ENCODE measurements at places on chromosomes 1 and 21.

DNA sequence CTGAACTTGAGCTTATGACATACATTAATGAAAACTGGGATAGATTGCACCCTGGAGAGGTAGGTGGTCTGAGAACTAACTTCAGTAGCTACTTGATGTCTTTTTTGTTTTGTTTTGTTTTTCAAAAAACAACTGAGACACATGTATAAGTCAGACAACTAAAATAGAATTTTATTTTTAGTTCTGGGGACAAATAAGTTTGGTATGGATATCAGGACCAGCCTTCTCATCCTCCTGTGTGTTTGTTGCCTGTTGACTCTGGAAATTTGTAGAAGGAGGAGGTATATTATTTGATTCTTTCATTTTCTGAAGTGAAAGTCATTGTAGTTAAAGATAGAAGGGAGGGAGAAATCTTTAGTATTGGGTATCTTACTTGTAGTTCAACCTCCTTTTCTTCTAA, 41.5 kb downstream of the MTF2 start:
- no peak for DNase-seq

- peak; percentile 24 for DNase-seq
Observed at GRCh38 chr1:154353460-154353904, 28.2 kb downstream of the ATP8B2 start.

- no peak for DNase-seq
Observed at GRCh38 chr1:81542196-81542595, 258.5 kb upstream of the ADGRL2 start.

DNA sequence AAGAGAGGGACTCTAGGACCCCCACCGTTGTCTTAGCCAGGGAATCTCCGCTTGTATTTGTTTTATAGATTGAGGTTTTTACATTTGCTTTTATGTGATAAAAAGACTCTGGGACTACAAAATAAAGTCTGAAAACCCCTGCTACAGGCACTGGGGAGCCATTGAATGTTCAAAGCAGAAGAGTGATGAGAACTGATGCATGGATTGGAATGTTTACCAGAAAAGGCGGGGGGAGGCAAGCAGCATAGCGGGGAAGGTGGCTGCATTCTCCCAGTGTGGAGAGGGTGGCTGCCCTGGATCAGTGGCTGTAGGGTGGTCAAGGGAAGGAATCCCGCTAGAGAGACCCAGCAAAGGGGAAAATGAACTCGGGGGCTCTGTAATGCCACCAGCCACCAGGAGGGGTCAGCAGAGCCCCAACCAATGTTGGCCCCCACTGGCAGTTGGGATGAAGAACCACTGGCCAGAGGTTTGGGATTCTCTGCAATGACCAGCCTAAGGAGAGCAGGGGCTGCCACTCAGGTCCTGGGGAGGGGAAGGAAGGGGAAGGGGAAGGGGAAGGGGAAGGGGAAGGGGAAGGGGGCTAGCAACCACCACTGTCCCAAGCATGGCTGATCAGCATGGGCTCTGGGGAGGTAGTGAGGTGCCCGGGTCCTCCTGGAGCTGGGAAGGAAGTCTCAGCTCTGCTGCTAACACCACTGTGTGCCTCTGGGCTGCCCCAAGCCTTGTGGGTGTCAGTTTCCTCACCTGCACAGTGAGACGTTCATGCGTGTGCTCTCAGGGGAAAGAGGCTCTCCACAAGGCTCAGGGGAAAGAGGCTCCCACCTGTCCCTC, 19.2 kb upstream of the PEF1 start:
- DNase-seq = no peak

DNA sequence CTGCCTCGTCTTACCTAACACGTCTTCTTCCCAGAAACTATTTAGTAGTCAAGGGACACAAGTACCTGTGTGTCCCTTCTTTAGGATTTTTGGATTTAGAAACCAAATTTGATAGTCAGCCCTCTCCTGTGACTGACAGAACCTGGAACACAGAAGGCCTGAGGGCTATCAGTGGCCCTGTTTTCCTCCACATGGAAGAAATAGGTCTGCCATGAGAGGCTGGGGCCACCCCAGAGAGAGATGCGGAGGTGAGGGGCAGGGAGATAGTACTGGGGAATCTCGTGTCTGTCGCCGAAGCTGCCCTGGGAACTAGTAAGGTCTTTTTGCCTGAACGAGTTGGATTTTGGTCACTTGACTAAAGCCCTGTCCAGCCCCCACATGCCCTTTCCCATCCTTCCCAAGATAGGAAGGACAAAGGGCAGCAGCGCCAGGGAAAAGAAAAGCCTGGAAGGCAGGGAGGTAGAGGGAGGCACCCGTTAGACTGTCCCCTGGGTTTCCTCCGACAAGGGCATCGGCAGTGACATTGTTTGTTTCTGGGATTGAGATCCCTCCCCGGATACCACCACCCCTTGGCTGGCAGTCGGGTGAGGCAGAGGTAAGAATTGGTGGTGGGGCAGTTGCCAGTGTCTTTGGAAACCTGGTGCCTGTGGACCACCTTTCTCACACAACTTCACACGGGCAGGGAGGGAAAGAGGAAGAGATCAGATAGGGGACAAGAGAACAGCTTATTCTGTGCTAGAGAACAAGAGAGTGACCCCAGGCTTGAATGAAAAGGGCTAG, 19.8 kb downstream of the SMIM12 start:
- DNase-seq = no peak

DNA sequence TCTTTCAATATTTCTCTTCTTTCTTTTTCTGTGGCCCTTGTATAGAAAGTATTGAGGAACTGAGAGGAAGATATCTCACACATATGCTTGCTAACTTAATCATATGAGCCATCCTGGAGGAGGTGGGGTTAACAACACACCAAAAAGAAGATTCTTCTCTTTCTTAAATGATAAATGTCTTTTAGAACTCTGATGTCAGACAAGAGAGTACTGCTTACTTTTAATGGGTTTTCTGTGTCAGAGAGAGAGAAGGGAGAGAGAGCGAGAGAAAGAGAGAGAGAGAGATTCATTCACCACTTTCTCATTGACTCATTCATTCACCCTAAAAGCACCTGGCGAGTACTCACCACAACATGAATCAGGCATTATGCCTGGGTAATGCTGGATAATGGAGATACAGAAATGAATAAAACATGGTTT, 250.3 kb upstream of the SGIP1 start:
- DNase-seq = no peak

DNA sequence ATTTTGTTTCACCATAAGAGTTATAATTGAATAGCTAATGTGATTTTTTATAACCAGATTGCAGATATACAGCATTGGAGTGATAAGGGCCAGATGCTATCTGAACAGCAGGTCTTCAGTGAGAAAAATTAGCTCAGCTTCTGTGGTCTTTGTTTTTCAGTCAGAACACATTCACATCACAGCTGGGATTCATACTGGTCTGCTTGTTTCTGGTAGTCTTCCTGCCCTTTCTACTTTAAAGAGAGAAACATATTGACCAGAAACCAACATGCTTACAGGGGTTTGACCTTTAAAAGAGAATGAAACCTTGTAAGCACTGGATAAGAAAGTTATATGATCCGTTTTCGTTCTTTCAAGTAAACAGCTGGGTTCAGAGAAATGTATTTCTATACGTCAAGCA, 213.7 kb upstream of the TMPRSS15 start:
- DNase-seq = no peak

DNA sequence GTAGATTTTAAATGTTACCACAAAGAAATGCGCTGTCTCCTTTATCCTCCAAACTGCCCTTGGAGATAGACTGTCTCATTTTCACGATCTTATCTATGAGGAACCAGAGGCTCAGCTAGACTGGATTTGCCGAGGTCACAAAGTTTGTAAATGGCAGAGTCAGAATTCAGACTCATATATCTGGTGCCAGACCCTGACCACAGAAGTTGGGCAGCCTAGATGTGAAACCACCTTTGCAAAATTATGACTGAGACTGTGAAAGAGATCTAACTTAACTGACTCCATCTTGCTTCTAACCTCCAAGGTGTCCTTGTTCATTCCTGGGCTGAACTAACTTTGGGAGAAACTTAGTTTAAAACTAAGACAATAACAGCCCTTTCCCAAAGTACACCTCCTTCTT, 14.1 kb downstream of the CNR2 start:
- DNase-seq = no peak

DNA sequence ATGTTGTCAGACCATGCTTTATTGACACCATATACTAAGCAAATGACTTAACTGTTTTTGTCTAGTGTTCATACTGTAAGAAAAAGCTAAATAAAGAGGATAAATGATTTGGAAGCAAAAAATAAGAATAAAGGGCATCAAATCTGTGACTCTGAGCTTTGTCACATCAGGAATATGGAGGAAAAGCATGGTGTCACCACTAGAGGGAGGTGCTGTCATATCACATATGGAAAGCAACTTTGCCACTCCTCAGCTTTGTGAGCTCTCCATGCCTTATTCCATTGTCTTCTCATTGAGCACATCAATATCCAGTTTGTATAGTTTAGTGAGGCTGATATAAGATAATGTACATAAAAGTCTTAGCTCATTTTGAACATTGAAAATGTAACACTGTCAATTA, 20.8 kb upstream of the GBP1 start:
- no peak for DNase-seq

- no peak for DNase-seq
Observed at GRCh38 chr1:109485001-109485400, 1.3 kb downstream of the ATXN7L2 start.

GRCh38 chr21:31371715-31372470, 27.8 kb upstream of the TIAM1 start:
- no peak for DNase-seq

DNA sequence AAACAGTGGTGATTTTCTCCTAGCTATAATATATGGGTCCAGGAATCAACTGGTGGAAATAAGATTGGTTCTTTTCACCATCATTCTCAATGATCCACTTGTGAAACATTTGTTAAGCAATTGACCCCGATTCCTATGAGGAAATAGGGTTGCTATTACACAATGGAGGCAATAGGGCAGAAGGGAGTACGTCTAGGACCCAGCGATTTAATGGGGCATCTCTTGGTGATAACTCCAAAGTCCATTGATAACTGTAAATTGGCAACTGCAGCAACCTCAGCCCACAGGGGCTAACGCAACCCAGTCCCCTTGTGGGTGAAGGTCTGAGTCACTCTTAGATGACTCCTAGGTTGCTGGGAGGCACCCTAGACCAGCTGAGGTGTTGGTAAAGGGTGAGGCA, 62.5 kb upstream of the BARHL2 start:
- DNase-seq = no peak

- no peak for DNase-seq
Observed at GRCh38 chr1:1943834-1944570, 24.9 kb upstream of the TMEM52 start.

DNA sequence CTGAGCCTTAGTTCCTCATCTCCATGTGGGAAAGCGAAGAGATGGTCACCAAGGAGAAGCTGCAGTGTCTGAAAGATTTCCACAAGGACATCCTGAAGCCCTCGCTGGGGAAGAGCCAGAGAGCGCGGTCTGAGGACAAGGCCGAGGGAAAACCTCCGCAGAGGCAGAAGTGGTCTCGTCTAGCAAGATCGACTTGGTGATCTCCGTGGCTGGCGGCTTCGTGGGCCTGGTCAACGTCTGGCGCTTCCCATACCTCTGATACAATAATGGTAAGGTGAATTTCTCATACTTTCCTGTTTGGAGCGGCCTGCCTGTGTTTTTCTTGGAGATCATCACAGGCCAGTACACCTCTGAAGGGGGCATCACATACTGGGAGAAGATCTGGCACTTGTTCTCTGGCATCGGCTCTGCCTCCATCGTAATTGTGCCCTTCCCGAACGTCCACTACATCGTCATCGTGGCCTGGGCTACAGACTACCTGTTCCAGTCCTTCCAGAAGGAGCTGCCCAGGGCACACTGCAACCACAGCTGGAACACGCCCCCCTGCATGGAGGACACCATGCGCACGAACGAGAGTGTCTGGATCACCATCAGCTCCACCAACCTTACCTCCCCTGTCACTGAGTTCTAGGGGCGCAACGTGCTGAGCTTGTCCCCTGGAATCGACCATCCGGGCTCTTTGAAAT, 841.1 kb upstream of the TMPRSS15 start:
- no peak for DNase-seq

DNA sequence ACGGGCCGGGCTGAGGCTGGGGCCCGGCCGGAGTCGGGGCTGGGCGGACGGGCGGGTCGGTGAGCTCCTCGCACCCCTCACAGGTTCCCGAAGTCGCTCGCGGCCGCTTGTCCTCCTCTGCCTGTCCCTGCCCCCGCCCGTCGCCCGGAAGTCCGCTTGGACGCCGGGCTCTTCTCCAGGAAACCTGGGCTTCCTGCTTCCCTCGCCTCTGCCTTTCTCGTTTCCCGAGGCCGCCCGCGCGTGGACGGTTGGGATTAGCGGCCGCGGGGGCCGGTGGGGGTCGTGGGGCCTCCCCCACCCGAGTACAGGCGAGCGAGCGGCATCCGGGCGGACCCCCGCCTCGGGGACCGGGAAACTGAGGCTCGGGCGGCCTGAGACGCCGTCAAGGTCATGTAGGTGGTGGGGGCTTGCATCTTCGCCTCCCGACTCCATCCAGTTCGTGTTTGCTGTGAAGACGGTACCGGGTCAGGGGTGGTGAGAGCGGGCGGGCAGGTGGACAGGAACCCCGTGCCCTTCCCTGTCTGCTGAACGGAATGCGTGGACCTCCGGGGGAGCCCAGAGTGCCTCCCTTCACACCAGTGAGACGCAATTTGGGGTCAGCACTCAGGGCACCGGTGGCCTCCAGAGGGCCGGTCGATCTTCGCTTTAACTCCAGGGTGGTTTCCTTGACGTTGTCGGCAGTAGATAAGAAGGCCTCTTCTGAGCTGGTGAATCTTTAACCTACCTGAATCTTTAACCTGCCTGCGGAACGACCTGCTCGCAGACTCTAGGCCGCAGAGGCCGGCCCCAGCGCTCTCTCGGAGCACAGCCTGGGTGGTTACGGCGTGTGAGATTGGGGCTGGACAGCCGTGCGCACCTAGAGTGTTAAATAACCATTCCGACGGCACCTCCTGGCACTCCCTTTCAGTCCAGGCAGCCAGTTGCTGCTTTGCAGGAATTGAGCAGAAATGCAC, 686 bp downstream of the ARF1 start:
- DNase-seq = no peak

DNA sequence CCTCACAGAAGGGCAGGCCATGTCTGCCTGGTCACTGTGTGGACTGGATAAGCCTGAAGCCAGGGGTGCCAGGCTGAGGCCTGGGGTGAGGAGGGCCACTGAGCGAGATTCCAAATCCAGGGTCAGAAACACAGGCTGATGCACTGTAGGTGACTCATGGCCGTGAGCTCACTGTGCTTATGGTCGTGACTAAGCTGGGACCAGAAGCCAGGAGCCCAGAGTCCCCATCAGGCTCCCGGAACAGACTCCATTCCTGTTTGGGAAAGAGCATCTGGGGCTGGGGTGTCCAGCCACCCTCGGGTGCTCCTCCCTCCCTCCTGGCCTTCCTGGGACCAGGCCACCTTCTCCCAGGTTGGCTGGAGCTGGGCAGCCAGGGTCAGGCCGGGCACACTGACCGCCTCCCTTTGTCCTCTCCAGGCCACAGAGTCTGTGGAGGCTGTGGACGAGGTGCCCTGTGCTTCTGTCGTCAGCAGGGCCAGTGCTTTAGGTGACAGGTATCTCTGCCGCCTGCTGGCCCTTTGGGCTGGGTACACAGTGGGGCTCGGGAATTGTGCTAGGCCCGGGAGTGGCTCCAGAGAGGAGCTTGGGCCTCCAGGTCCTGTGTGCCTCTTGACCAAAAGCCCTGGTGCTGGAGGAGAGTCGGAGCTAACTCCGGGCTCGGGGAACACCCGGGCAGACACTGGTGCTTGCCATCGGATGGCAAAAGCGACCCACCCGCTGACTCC, 36.7 kb downstream of the AJAP1 start:
- DNase-seq = no peak

GRCh38 chr1:22652881-22653316, at the start of gene C1QB:
TSS of gene C1QB (plus strand) at chr1:22653236. CDS start at chr1:22659463, 6,227 bp downstream.
- DNase-seq = no peak

GRCh38 chr1:88698764-88699163, 14.7 kb downstream of the PKN2 start:
- no peak for DNase-seq

All from amniotic stem cell (primary cell).